ENCODE measurements at places on chromosomes 5 and 9.
A peak's percentile ranks its signal among the peaks of the same experiment; 100 is the strongest.

DNA sequence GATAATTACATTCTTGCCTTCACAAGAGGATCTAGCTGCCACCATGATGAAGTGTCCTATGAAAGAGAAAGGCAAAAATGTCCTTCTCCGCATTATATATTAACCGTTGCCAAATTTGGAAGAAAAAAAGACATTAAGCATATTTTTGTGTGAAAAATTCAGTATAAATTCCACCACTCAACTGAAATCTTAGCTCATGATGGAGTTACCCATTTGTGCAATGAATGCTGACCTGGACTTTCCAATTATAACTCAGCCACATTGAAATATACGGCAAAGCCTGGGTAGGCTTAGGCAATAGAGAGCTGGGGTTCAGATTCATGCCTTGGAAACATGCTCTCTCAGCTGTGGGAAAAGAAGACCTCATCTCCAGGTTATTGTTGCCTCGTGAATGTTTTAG is 71.3 kb upstream of the VCAN start:
- no peak for DNase-seq

DNA sequence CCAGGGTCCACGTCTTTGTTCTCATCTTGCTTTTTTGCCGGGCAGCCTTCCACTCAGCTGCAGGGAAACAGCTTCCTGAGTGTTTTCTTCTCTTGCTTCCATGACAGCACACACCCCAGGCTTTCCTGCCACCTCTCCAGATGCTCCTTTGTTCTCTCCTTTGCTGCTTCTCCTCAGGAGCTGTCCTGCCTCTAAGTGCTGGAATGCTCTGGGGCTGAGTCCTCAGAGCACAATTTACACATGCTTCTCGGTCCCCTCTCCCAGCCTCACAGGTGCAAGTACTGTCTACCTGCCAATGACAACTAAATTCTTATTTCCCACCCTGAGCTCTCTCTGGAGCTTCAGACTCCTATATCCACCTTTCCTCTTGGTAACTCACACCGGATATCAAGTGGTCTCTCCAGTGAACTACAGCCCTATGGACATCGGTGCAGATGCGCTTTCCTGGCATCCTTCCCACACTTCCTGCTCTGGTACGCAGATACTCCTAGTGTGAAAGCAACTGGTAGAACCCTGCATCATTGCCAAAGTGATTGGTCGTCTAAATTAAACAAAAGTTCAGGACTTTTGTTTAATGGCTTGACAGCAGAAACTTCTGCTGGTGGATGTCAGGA is 13.4 kb upstream of the ACSL6 start:
- DNase-seq = no peak

GRCh38 chr5:6759401-6759800 is 46.2 kb downstream of the TENT4A start:
- DNase-seq = no peak

DNA sequence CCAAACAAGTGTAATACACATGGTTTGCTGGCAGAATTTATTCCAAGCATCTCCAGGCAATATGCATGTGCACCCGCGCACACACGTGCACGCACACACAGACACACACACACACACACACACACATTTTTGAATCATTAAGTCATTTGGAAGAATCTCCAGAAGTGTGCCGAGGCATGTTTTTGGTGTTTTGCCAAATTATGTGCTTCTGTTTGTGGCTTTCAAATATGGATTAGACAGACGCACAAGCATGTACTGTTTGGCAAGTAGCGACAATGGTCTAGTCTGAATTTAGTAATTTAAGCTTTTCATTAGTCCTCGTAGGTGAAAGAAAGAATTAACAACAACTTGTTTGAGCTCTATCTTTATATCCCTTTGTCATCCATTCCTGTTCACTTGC is 36.7 kb downstream of the NFIB start:
- DNase-seq = no peak

- no peak for DNase-seq
Observed at GRCh38 chr5:140381351-140381750, 20.3 kb upstream of the ANKHD1 start.

- DNase-seq = no peak
Observed at GRCh38 chr9:134253606-134254205, 72.5 kb upstream of the RXRA start.

DNA sequence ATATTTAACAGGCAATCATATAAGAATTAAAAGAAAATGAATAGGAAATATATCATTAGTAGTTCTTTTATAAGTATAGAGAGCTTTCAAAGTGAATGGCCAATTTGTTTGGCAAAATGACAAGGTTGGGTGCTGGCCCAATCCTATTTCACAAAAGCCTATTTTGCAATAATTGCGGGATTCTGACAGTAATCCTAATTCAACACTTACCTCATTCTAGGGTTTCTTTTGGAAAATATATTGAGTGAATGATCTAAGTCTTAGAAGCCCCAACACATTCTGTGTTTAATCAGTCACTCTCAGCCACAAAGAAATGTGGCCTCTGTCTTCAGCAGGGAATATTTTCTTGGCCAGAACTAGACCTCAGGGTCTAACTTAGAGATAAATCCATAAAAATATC is 835.9 kb upstream of the ZNF608 start:
- DNase-seq = no peak

DNA sequence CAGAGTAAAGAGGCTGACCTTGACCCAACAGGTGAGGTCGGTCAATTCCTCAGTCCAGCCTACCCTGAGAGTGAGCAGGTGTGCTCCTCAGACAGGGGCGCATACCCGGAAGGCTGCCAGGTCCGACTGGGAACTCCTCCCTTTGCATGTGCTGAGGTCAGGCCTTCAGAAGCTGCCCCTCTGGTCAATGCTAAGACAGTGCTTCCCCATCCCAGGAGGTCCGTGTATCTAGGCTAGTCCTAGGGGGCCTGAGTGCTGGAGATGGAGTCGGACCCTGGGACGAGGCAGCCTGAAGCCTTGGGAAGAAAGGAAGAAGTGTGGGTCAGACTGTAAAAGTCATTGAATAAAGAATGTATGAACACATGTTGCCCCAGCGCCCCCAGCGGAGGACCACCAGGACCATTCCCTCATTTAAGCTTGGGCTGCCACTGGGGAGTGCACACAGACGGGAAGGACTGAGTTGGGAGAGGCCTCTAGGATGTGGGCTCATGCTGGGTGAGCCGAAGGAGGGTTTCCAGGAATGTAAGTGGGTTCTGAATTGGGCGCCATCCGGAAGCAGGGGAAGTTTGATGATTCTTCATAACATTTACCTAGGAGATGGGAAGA is 41.0 kb upstream of the GFPT2 start:
- no peak for DNase-seq

DNA sequence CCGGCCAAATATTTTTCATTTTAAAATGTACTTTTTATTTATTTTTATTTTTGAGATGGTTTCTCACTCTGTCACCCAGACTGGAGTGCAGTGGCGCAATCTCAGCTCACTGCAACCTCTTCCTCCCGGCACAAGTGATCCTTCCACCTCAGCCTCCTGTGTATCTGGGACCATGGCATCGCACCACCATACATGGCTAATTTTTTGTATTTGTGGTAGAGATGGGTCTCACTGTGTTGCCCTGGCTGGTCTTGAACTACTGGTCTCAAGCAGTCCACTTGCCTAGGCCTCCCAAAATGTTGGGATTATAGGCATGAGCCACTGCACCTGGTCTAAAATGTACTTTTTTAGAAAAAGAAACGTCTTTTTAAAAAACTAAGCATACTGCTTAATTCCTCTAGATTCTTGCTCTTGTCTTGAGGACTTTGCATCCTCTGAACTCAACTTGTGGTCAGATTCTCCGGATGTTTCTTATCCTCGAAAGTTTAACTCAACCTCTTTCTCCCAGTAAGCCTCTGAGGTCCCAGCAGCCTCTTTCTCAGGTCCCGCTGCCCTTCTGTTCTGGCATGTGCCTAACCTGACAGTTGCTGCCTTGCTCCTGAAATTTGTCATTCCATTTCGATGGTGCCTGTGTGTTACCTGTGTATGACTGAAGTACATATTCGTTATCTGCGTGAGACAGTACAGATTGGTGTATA is 63.0 kb downstream of the TRIO start:
- no peak for DNase-seq

- no peak for DNase-seq
Observed at GRCh38 chr5:122723606-122724352, 51.1 kb upstream of the SNX2 start.

DNA sequence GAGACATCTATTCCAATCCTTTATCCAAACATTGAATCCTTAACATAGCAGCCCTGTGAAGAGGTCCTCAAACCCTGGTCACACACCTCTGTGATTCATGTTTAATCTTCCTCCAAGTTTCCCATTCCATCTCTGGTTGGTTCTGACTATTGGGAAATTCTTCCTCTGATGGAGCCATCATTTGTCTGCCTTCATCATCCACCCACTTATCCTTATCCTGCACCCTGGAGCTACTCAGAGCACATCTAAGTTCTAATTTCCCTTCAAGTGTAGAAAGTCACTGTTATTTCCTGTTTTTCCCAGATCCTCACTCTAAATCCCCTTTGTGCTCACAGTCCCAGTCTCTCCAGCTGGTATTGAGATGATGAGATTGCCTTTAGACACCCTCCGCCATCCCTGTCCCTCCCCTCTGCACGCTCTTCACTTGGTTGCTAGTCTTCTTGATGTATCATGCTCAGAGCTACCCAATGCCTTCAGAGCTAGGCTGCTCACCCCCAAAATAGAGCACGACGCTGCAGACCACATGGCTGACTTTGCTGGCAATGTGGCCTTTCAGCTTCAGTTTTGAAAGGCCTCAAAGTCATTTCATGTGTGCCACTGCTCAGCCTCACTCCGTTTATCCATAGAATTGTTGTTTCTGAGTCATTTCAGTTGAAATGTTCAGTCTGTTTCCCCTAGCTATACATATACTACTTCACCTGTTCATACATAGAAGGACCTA is 154.3 kb downstream of the PALM2AKAP2 start:
- no peak for DNase-seq

GRCh38 chr5:171630350-171631065 is 155.1 kb upstream of the SMIM23 start:
- DNase-seq = no peak

- DNase-seq = peak; percentile 5
Observed at GRCh38 chr9:126860757-126861466, 473 bp downstream of the ZBTB34 start.

GRCh38 chr9:78677326-78677725 is 380.4 kb downstream of the PSAT1 start:
- DNase-seq = no peak

- no peak for DNase-seq
Observed at GRCh38 chr9:127014216-127014909, 99.8 kb downstream of the RALGPS1 start.

DNA sequence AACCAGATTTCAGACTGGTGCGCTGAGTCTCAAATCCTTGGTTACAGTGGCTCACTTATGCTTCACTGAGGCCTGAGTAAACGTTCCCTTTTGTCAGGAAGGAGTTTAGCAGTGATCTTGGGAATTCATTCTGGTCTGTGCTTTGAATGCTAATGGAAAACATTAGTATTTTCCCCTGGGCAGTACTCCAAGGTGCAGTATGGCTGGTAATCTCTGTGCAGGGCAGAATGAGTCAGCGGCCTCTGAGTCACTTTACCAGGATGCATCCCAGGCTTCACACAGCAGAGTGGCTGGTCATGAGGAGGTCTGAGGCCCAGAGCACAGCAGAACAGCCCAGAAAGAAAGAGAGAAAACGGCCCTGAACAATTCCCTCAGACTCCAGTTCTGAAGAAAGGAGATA is 54.0 kb downstream of the PCA3 start:
- DNase-seq = no peak

DNA sequence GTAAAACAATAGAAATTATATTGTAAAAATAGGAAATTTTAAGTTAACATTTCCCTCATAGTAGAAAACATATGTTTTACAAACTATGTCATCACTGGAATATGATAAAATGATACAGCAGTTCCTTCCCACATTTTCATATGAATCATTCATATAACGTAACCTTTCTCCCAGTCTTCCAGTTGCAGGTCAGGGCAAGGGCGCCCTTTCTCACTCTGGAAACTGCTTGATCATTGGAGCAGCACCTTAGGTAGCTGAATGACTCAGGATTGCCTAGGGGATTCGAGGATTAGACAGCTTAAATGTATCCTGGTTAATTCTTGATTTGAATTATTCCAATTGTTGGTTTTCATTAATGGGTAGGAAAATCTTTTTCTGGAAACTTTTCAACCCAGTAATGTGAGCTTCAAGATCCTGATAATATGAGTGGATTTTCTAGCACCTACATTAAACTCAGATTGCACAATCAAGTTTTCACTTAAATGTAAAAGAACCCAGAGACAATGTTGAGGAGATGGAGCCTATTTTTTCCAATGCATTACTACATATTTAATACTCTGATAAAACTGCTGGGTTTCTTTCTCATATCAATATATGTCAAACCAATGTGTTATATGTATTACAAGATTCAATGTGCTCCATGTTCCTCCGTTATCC is 32.6 kb upstream of the ANXA1 start:
- DNase-seq = no peak

- no peak for DNase-seq
Observed at GRCh38 chr9:82553654-82554366, 509.1 kb downstream of the RASEF start.

- DNase-seq = no peak
Observed at GRCh38 chr5:110115503-110115902, 425.8 kb downstream of the MAN2A1 start.

- no peak for DNase-seq
Observed at GRCh38 chr5:35762368-35762767, 94.3 kb upstream of the IL7R start.

GRCh38 chr5:94024101-94024500 is 282.7 kb upstream of the POU5F2 start:
- no peak for DNase-seq

DNA sequence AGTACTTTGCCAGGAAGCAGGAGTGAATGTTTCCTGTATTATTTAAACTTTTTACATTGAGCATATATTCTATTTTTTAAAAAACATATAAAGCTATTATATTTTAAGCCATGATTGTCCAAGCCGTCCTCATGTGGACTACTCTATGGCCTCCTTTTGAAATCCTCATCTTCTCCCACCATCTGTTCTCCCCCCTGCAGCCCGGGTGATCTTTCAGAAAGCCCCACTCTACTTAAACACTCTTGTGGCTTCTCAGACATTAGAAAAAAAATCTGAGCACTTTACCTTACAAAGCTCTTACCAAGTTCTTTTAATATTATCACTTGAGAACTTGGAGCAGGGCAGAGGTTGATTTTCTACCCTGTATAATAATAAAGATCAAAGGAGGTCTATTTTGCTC is 95.4 kb downstream of the CAVIN4 start:
- no peak for DNase-seq

DNA sequence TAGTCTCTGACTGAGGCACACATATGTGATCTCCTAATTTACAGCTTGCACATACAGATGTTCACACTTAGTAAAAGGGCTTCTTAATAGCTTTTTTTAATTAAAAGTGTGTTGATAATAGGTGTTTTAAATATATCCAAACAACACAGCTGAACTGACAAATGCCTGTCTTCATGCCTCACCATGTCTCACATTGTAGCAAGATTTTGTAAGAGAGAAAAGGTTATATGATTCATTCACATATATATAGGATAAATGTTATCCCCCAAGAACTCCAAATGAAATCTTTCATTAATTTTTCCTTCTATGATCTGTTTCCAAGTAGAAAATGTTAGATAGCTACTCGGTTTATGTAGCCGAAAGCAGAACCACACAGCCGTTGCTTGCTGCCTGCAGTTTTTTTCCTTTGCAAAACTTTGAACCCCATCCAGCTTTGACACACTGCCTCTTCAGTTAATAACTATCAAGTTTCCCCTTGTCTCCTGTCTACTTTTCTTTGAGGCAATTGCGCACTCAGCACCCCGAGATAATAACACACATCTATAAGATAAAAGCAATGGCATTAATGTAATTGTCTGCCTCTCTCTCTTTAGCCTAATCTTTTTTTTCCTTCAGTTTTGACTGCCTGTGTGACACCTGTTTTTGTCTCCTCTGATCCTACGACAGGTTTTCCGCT is 299.2 kb downstream of the BNC2 start:
- DNase-seq = no peak
